SHP77 (cell line): ENCODE measurements at places on chromosomes 5 and 9.

DNA sequence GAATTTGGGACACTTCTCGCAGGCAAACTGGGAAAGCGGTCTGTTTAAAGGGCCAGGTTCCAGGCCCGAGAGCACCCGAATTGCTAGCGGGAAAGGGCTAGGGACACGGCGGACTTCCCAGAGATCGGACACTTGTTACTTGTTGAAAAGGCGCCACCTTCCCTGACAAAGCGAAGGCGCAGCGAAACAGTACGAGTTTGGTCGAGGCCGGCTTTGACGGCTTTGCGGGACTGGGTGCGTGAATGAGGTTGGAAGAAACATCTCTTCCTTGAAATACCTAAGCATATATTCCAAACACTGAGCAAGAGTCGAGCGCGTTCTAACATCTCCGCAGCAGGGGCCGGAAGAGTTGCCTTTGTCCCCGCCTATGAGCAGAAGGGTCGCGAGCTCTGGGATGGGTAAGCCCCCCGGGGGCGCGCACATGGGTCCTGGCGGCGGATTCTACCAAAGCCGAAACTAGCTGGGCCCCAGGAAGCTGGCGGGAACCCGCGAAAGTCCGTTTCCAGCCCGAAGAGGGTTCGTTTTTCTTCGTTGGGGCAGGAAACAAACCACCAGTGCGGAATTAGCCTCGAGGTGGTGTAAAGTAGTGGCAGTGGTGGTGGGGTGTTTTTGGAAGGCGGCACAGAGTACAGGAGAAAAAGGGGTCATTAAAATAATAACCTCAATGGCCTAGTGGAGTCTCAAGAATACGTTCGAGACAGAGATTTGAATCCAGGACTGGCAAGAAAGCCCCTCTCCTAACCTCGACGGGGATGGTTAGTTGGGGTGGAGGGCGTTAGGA is 1.5 kb downstream of the GDNF start:
- no peak for DNase-seq

GRCh38 chr5:122638581-122638980 is 136.3 kb upstream of the SNX2 start:
- DNase-seq, result no peak

DNA sequence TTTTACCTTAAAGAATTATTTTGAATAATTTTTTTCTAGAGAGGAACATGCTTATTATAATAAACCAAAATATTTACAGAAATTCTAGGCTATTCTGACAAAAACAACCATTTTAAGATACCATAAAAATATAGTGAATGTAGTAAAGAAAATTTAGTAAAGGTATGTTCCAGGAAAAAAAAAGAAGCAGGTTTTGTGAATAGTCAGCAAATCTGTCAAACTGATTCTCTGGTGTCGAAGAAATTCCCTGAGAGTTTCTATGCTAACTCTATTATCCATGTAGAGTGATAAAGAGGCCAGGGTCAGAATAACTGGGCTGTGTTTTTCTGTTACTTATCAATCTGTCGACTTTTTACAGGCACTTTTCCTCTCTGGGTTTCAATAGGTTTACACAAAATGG is 459.2 kb downstream of the KIF4B start:
- DNase-seq, result no peak

- DNase-seq, result no peak
Measured at GRCh38 chr9:107492381-107492970, 2.9 kb upstream of the KLF4 start.

- no peak for DNase-seq
Measured at GRCh38 chr9:38003230-38003629, 65.8 kb downstream of the SHB start.

DNA sequence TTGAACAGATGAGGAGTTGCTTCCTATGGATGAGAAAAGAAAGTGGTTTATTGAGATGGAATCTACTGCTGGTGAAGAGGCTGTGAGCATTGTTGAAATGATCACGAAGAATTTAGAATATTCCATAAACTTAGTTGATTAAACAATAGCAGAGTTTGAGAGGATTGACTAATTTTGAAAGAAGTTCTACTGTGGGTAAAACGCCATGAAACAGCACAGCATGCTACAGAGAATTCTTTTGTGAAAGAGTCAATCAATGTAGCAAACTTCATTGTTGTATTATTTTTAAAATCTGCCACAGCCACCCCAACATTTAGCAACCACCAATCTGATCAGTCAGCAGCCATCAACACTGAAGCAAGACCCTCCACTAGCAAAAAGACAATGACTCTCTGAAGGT is 309.1 kb downstream of the SPOCK1 start:
- no peak for DNase-seq

DNA sequence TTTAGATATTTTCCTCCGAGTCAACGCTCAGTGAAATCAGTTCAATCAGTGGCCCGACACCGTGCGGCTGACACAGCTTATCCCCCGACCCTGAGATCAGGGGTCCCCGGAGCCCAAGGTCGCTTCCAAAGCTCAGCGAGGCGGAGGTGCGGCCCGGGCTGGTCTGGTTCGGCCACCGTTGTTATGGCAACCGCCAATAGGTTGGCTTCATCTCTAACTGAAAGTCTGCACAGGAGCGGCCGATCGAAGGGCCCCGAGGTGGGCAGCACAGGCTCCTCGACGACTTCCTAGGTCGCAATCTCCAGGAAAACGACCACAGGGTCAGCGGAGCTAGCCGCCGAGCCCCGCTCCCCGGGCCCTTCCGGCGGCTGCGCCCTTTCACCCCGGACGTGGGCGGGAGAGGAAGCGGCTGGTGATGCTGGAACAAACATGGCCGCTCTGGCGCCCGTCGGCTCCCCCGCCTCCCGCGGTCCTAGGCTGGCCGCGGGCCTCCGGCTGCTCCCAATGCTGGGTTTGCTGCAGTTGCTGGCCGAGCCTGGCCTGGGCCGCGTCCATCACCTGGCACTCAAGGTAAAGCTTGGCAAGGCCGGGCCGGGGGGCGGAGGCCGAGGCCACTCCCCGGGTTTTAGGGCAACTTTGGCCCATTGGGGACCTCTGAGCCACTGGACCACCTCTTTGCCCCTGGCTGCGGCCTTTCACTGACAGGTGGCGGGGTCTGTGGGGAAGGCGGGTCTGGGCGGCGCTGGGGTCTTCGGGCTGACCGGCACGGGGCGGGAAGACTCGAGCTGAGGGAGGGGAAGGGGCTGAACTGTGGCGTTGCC is at the start of gene GPR107:
GPR107 (plus strand) TSS at position 403 of the 821 bp plus-strand sequence; CDS start at position 430, 27 bp downstream.
- DNase-seq, result peak; percentile 79

DNA sequence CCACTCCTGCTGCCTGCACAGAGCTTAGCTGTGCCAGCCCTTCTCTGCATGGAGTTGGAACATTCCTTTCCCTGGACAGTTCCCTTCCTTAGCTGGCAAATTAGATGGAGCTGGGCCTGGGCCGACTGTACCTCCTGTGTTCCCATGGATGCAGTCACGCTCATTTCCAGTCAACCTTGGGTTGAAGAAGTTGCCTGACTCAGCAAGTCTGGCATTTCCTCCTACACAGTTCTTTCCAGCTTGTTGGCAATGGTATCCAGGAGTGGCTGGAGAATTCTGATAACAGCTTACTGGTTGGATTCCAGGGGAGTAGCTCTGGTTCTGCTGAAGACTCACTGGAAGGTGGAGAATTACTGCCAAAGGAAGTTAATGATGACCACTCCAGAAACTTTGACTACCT is 9.2 kb upstream of the TAF1L start:
- DNase-seq, result no peak

- DNase-seq, result peak; percentile 28
Measured at GRCh38 chr5:126676195-126676624, 75.5 kb downstream of the PHAX start.

DNA sequence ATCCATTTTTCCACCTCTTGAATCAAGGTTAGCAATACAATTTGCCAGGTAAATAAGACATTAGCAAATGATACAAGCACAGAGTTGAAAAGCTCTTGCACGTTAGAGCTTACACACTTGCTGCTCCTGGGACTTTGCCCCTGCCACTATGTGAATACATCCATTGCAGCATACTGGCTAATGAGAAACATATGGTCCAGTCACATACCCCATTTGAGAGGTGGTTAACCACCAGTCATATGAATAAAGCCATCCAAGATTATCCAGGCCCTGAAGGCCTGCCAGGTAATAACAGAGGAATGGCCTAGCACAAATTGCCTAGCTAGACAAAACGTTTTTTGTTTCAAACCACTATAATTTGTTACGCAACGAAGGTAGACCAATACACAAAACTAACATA is 45.8 kb upstream of the FTMT start:
- DNase-seq, result no peak

- DNase-seq, result peak; percentile 72
Measured at GRCh38 chr5:67215519-67216471, 19.2 kb upstream of the CD180 start.

DNA sequence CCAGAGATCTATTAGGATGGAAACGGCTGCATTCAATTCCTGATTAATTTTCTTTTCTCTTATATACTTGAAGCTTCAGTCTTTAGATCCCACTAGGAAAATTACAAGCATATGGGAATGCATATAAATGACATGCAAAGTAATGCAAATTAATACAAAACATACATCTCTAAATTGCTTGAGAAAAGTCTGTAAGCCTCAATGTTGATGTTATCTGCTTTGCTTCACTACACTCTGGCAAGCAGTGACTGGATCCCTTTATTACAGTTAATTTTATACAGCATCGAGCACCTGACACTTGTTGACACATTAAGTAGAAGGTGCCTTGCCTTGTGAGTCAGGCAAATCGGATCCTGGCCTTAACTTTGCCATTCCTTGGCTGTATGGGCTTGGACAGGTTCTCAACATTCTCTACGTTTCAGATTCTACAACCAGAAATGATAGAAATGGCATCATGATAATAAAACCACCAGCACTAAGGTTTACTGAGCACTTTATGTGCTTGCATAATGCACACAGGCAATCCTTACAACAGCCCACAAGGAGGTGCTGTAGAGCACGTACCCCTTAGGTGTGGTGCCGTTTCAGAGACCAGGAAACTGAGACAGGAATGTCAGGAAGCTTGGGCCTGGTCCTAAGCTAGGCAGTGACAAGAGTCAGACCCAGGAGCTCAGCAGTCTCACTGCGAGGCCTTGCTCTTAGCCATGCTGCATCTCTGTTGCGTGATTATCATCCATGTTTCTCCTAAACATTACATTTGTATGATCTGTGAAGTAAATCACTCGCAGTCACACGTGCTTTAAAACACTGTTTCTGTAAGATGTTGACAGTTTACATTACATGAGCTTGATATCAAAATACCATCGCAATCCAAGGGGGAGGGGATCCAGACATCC is 2.7 kb downstream of the GCNT4 start:
- peak; percentile 21 for DNase-seq

GRCh38 chr9:135693265-135693664 is 6.0 kb downstream of the SOHLH1 start:
- no peak for DNase-seq
